ENCODE measurements at places on chromosomes 11 and 22.

DNA sequence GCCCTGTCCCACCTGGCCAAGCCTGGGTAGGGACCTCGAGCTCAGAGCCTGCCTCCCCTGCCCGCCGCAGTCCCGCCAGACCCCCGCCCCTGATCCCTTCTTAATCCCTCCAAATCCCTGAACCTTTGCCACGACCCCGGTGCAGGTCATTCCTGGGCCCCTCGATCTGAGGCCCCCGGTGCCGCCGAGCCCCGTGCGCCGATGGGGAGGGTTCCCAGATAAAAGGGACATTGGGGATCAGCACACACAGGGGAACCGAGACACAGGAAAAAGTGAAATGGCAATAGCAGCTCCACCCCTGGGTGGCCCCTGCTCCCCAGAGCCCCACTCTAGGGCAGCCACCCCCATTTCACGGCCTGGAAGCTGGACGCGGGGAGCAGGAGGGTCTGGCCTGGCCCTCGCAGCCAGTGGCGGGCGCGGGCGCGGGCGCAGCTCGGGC lies 1.3 kb upstream of the WNT7B start:
- no peak for DNase-seq

GRCh38 chr11:350723-351255 lies 18.5 kb upstream of the B4GALNT4 start:
- no peak for DNase-seq

- no peak for DNase-seq
These were observed 30.1 kb downstream of the CERK start for GRCh38 chr22:46707827-46708570.

GRCh38 chr22:17824457-17824856 lies 50.2 kb upstream of the BID start:
- DNase-seq, result no peak

DNA sequence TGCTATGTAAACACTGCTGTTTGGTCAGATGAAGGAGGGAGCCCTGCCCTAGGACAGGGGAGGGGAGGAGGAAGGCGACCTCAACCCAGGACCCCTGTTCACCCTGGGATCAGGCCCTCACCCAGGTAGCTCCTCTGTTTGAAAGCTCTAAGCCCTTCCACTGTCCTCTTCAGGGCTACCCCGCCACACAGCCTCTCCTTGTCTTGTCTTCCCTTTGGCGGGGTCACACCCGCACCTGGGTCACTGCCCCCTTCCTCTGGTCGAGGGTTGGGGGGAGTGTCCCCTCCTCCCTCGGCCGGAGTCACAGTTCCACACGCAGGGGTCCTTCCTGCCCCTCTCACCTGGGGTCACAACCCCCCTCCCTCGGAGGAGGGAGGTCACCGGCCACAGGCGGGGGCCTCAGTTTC lies 463 bp upstream of the PTPMT1 start:
- no peak for DNase-seq

- no peak for DNase-seq
These were observed 676.4 kb downstream of the DLG2 start for GRCh38 chr11:84950569-84951270.

GRCh38 chr11:108538022-108538424 lies 39.8 kb upstream of the POGLUT3 start:
- DNase-seq, result no peak

DNA sequence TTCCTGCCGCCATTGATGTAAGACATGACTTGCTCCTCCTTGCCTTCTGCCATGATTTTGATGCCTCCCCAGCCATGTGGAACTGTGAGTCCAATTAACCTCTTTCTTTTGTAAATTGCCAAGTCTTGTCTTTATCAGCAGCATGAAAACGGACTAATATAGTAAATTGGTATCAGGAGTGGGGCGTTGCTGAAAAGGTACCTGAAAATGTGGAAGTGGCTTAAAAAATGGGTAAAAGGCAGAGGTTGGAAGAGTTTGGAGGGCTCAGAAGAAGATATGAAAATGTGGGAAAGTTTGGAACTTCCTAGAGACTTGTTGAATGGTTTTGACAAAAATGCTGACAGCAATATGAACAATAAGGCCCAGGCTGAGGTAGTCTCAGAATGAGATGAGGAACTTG lies 89.7 kb downstream of the RSF1 start:
- no peak for DNase-seq

GRCh38 chr11:120135838-120136237 lies 2.1 kb downstream of the TRIM29 start:
- no peak for DNase-seq

DNA sequence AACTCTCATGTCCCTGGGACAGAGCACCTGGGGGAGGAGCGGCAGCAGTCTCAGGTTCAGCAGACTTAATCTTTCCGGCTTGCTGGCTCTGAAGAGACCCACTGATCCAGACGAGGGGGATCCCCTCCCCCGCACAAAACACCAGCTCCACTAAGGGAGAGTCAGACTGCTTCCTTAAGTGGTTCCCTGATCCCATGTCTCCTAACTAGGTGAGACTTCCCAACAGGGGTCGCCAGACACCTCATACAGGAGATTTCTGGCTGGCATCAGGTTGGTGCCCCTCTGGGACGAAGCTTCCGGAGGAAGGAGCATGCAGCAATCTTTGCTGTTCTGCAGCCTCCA lies 157.2 kb upstream of the TMEM45B start:
- no peak for DNase-seq

DNA sequence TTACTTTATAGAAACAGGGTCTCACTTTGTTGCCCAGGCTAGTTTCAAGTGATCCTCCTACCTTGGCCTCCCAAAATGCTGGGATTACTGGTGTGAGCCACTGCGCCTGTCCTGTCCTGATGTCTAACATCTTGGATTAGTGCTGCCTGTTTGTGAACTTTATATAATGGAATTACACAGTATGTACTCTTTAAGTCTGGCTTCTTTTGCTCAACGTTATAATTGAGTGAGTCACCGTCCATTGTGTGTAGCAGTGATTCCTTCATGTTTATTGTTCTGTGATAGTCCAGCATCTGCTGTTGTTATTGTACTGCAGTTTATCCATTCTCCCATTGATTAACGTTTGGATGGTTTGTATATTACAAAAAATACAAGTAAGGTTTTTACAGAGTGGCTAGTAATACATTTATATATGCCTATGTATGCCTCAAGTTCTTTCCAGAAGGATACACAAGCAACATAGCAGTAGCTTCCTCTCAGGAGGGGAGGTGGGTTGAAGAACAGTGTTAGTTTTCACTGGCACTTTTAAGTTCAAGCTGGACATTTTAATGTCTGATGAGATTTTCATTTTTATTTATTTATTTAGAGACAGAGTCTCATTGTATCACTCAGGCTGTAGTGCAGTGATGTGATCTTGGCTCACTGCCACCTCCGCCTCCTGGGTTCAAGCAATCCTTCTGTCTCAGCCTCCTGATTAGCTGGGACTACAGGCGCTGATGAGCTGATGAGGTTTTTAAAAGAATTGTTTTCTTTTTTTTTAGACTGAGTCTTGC lies 25.2 kb upstream of the MICALL1 start:
- no peak for DNase-seq

- no peak for DNase-seq
These were observed 34.2 kb upstream of the BIRC3 start for GRCh38 chr11:102283116-102283485.

DNA sequence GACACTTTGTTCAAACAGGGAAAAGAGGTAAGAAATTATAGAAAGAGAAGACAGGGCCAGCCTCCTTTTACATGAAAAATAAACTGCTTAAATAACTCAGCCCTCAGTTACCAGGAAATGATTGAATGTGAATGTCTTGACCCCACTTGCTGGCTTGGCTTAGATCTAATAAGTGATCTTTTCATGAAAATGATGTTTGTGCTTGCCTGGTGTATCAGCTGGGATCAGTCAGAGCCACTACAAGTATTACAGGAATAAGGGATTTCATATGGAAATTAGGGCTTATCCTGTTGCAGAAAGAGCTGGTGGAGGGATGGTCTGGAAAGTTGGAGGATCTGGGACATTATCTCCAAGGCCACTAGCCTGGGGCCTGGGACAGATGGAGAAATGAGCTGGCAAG lies 51.8 kb downstream of the COMMD9 start:
- DNase-seq, result no peak

GRCh38 chr22:48365386-48365785 lies 1462.3 kb downstream of the BRD1 start:
- no peak for DNase-seq

GRCh38 chr11:68862421-68862820 lies 20.7 kb upstream of the CPT1A start:
- no peak for DNase-seq

DNA sequence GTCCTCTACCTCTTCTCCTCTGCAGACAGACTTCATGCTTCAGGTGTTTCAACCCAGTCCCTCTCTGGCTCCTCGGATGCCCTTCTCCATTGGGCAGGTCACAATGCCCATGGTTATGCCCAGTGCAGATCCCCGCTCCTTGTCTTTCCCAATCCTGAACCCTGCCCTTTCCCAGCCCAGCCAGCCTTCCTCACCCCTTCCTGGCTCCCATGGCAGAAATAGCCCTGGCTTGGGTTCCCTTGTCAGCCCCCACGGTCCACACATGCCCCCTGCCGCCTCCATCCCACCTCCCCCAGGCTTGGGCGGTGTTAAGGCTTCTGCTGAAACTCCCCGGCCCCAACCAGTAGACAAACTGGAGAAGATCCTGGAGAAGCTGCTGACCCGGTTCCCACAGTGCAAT lies 9.3 kb upstream of the BACE1-AS start:
- DNase-seq, result no peak

DNA sequence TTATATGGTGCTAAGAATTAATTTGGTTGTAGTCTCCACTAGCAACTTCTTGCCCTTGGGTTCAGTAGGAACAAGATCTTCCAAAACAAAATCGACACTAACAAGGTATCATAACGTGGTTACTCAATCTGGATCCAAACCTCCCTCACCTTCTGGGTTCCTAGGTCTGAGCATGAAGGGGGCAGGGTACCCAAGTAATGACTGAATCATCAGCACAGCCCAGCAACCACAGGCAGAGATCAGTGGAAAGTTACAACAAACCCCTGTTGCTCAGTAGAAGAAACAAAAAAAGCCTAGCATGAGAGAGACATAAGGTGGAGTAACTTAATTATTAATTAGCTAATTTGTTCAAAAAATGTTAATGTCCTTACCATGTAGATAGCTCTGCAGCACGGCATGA lies 221.4 kb downstream of the BLID start:
- DNase-seq, result no peak

- DNase-seq, result no peak
These were observed 6.7 kb upstream of the MUC2 start for GRCh38 chr11:1067812-1068496.

DNA sequence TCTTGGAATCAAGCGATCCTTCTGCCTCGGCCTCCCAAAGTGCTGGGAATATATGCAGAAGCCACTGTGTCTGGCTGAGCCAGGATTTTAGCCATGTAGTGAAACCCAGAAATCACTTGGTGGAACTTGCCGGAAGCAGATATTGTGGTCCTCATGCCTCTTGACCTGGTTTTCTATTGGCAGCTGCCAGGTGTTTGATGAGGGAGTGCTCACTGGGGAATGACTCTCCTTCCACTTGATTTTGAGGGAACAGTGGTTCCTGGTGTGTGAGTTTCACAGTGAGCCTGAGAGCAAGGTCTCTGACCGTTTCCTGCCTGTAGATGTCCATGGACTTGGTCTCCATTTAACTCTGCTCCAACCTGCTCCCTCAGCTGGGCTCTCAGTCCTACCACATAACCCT lies 34.7 kb upstream of the ELF5 start:
- no peak for DNase-seq

DNA sequence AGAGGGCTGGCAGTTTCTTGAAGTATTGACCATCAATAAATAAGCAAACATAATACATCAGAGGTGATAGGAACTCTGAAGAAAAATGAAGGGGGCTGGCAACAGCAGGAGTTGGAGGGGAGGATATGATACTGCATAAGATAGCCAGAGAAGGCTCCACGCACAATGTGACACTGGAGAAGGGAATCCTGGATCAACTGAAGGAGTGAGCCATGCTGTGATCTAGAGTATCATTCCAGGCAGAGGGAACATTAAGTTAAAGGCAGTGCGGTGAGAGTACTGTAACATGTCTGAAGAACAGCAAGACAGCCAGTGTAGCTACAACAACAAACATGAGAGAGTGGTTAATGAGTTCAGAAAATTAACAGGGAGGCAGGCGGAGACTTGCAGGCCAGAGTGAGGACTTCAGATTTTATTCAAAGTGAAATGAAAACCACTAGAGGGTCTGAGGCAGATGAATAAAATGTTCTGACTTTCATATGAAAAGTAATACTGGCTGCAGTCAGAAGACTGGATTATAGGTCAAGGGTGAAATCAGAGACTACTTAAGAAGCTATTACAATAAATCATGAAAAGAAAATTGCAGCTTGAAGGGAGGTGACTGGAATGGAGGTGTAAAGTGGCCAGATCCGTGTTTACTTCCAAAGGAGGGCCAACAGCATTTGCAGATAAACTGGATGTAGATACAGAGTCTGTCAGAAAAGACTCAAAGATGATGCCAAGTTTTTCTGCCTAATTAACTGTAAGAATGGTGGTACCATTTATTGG lies 49.4 kb downstream of the RRAS2 start:
- no peak for DNase-seq

- DNase-seq, result no peak
These were observed at the start of the genes C11orf21 and TSPAN32 for GRCh38 chr11:2301631-2302305. Gene C11orf21 (minus strand): TSS chr11:2301918. CDS start chr11:2301808, 110 bp downstream. Gene TSPAN32 (plus strand): TSS chr11:2302013. CDS start chr11:2302150, 137 bp downstream.

DNA sequence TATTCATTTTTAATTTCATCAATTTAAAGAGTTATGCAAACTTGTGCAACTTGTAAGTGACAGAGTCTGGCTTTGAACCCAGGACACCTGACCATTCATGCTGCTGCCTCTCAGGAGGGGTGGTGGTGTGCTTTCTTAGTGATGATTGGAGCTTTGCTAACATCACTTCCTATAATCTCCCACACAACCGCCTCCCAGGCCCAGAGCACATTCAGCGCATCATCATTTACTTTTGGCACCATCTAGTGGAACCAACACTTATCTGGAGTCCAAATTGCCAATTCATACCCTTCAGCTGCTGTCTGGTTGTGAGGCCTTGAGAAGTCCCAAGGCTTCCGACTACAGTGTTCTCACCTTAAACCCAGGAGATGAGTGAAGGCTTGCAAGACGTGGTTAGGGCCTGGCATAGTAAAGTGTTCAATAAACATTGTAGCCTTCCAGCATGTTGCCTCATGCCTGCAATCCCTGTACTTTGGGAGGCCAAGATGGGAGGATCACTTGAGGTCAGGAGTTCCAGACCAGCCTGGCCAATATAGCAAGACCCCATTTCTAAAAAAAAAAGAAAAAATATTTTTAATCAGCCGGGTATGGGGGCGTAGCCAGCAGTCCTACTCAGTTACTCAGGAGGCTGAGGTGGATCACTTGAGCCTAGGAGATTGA lies 1.1 kb upstream of the TTLL1 start:
- peak; percentile 28 for DNase-seq

GRCh38 chr22:29726512-29727130 lies 6.8 kb downstream of the CABP7 start:
- DNase-seq, result no peak

Data from NCI-H2081 treated with DMSO at 0.1 percent for 48 hours (cell line).